ENCODE measurements at places on chromosomes 2 and 18.
A peak's percentile ranks its signal among the peaks of the same experiment; 100 is the strongest.

DNA sequence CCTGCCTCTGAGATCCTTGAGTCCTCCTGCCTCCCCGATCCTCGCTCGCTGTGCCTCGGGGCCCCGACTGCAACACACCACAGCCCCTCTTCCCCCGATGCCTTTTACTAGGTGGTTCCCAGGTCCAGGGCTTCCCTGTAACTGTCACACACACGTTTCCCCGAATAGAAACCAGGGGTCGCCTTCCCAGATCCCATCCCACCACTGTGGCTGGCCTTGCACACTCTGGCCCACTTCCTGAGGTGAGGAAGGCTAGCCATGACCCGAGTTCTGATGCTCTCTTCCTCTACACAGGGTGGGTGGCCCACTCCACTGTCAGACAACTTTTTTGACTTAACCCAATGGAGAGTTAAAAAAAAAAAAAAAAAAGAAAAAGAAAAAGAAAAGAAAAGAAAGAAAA is 139.6 kb upstream of the ASB18 start:
- H3K4me1 ChIP-seq: no peaks in the 10 kb centered on the region
- no peak for DNase-seq
- H3K4me3 ChIP-seq: no peak overlapping the region

DNA sequence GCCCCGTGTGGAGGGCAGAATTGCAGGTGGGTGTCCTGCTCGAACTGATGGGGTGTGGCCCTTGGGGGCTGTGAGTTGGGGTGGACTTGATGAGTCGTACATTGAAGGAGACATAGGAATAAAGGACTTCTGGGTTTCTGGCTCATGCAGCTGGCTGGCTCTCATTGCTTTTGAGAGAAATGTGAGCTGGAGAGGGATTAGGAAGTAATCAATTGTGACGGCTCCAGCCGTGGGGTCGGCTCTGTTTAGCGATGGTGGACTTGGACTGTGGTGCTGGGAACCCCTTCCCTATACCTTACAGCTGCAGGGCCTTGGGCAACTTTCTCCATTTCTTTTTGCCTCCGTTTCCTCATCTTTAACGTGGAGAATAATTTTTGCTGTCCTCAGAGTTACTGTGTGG is 9.2 kb downstream of the IMPA2 start:
- H3K27ac ChIP-seq: no peak overlapping the region
- H3K27me3 ChIP-seq: no peaks in the 10 kb centered on the region
- H3K36me3 ChIP-seq: no peaks in the 10 kb centered on the region
- no peak for DNase-seq
- H3K4me3 ChIP-seq: no peak overlapping the region

- H3K4me1 ChIP-seq: peaks cover 7% of the 10 kb centered on the region
- peak overlapping the region; percentile 88 for H3K4me3 ChIP-seq
- no peaks in the 10 kb centered on the region for H3K27me3 ChIP-seq
- no peaks in the 10 kb centered on the region for H3K36me3 ChIP-seq
These were observed 487 bp downstream of the STARD6 start for GRCh38 chr18:54357082-54357659.

DNA sequence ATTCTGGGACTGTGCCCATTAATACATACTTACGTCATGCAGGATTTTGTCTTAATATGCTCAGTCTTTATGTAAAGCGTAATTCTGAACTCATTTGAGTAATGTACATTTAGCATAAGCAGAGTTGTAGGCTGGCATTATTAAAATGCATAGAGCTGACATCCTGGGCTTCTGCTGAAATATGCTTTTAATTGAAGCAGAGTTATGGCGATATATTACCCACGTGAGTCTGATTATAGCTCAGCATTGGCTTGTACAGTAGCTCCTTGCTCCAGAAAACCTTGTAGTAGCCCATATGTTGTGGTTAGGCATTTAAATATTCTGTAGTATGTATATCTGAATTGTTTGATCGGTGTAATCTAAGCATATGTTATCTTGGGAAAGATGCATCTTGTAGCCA is 233.9 kb downstream of the PTGR3 start:
- no peak overlapping the region for H3K4me3 ChIP-seq
- no peak overlapping the region for H3K27ac ChIP-seq
- no peaks in the 10 kb centered on the region for H3K4me1 ChIP-seq
- no peak for DNase-seq

DNA sequence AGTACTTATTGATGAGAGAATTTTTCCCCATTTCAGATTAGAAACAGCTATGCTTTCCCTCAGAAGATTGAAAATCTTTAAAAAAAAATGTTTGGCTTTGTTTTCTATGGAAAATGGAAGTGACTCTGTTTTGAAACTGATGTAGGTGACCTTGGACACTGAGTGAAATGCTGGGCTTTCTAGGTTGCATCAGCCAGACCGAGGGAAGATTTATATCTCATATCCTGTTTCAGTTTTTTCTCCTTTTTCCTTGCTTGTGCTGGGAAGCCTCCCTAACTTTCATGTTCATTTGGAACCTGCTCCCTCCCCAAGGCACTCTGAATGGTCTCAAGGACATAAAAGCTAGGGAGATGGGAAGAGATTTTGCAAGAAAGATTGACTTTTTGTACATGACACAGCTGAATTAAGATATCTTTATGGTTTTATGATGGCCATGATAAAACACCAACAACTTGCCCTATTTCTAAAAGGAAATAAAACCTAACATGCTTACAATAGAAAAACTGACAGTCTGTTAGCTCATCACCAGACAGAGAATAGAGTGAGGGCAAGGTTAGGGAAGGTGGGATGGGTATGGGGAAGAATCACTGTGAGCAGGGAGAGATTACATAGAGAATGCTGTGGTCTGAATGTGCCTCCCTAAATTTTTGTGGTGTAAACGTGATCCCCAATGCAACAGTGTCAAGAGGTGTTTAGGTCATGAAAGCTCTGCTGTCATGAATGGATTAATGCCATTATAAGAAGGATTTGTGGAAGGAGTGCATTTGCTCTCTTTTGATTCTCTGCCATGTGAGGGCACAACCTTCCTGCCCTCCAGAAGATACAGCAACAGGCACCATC is 249.7 kb downstream of the TPGS2 start:
- no peak for DNase-seq
- H3K36me3 ChIP-seq: no peaks in the 10 kb centered on the region
- H3K27ac ChIP-seq: no peak overlapping the region
- no peaks in the 10 kb centered on the region for H3K4me1 ChIP-seq
- no peaks in the 10 kb centered on the region for H3K27me3 ChIP-seq

DNA sequence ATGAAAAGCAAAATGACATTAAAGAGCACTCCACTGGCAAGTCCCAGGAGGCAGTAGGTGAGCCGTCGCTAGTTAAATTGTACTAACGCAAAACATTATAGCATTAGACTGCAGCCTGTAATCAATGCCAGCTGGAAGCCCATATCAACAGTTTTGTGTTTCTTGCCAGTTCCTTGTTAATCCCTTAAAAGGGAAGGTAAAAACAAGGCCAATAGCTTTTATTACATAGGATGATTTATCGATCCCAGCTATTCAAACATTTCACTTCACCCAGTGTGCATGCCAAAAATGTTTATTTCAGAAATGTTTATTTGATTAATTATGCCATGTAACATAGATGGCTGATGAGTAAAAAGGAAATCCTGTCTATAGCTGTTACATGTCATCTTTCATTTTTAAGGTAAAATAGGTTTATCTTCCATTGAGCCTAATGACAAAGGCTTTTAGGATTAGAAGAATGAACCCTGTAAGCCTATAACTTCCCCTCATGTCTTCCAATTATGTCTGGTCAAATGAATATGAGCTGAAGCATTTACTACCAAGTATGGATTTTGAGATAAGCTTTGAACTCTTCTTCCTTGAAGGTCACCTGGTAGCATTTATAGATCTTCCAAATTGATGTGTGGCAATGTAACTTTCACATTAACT is 591.2 kb downstream of the RNF144A start:
- H3K4me3 ChIP-seq: no peak overlapping the region
- H3K36me3 ChIP-seq: no peaks in the 10 kb centered on the region
- H3K27me3 ChIP-seq: no peaks in the 10 kb centered on the region
- H3K27ac ChIP-seq: no peak overlapping the region
- H3K4me1 ChIP-seq: no peaks in the 10 kb centered on the region

DNA sequence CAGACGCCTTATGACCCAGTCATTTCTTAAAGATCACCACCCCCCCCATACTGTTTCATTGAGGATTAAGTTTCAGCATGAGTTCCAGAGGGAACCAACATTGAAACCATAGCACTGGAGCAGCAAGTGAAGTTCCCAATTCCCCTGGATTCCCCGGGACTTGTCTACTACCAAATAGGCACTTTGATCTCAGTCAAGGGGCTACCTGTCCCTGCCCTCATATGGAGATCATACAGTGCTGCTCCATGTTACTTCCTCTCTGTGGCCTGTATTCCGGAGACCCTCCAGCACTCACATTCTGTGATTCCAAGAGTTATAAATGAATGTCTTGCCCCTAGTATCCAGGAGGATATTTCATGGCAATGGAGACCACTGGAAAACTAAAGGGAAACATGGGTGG is 42.5 kb downstream of the RNF144A start:
- H3K36me3 ChIP-seq: no peaks in the 10 kb centered on the region
- no peak overlapping the region for H3K27ac ChIP-seq
- no peak overlapping the region for H3K4me3 ChIP-seq
- peaks cover 21% of the 10 kb centered on the region for H3K4me1 ChIP-seq
- no peak for DNase-seq

DNA sequence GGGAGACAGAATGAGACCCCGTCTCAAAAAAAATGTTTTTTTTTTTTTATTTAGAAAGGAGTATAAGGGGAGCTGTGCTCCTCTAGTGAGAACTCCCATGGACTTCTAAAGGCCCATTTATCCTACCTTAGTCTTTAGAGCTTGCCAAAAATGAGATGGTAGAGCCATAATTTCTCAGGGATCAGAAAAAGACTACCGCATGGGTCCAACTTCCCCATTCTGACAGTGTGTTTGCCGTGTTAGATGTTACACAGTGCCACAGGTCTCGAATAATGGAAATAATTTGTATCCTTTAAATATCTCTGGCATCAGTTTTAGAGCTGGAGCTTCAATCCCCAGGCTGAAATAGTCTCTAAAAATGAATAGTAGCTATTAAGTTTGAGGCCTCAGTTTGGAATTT is 6.0 kb upstream of the SLC39A10 start:
- H3K27ac ChIP-seq: no peak overlapping the region
- no peaks in the 10 kb centered on the region for H3K27me3 ChIP-seq
- H3K4me3 ChIP-seq: no peak overlapping the region

DNA sequence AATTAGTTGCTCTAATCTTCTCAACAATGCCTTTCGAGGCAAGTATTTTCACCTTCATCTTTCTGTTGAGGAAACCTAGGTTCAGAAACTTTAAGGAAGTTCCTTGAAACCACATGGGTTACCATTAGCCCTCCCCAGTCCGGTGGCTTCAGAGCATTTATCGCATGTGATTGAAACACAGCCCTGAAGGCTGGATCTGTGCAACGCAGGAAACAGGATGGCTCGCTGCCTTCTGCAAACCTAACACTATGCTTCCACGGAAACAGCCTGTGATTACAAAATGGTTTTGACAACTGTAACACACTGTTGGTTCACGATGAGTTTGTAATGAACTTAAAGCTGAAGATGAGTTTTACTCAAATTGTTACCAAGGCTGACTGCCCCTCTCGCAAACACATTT is 68.5 kb downstream of the EPB41L3 start:
- DNase-seq: no peak
- H3K36me3 ChIP-seq: no peaks in the 10 kb centered on the region
- no peaks in the 10 kb centered on the region for H3K27me3 ChIP-seq
- no peak overlapping the region for H3K27ac ChIP-seq
- H3K4me1 ChIP-seq: no peaks in the 10 kb centered on the region

DNA sequence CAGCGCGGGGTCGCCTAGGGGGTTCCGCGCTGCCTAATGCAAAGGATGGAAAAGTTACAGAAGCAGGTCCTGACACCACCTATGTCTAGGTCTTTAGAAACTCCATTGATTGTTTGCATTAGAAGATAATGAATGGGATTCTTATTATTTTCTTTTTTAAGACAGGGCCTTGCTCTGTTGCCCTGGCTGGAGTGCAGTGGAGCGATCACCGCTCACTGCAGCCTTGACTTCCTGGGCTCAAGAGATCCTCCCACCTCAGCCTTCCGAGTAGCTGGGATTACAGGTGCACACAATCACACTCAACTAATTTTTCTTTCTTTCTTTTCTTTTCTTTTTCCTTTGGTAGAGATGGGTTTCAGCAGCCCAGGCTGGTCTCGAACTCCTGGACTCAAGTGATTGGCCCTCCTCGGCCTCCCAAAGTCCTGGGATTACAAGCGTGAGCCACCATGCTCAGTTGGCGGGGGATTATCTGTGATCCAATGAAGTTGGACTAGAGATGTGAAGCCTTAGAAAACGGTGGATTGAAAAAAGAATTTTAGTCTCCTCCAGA is 761 bp upstream of the IDH1 start:
- no peaks in the 10 kb centered on the region for H3K4me1 ChIP-seq
- no peak for DNase-seq
- peak overlapping the region; percentile 62 for H3K27ac ChIP-seq
- H3K36me3 ChIP-seq: no peaks in the 10 kb centered on the region
- no peaks in the 10 kb centered on the region for H3K27me3 ChIP-seq

GRCh38 chr18:45730832-45731575 is 7.0 kb downstream of the SLC14A1 start:
- no peaks in the 10 kb centered on the region for H3K27me3 ChIP-seq
- H3K27ac ChIP-seq: no peak overlapping the region
- H3K4me3 ChIP-seq: no peak overlapping the region
- H3K4me1 ChIP-seq: no peaks in the 10 kb centered on the region
- H3K36me3 ChIP-seq: no peaks in the 10 kb centered on the region

- H3K4me3 ChIP-seq: no peak overlapping the region
- H3K36me3 ChIP-seq: no peaks in the 10 kb centered on the region
- no peaks in the 10 kb centered on the region for H3K27me3 ChIP-seq
- no peaks in the 10 kb centered on the region for H3K4me1 ChIP-seq
- H3K27ac ChIP-seq: no peak overlapping the region
These were observed 110.2 kb downstream of the APOB start for GRCh38 chr2:20933714-20934113.

GRCh38 chr18:42231284-42231683 is 276.2 kb downstream of the PIK3C3 start:
- no peaks in the 10 kb centered on the region for H3K36me3 ChIP-seq
- no peaks in the 10 kb centered on the region for H3K27me3 ChIP-seq
- H3K27ac ChIP-seq: no peak overlapping the region
- H3K4me1 ChIP-seq: no peaks in the 10 kb centered on the region

DNA sequence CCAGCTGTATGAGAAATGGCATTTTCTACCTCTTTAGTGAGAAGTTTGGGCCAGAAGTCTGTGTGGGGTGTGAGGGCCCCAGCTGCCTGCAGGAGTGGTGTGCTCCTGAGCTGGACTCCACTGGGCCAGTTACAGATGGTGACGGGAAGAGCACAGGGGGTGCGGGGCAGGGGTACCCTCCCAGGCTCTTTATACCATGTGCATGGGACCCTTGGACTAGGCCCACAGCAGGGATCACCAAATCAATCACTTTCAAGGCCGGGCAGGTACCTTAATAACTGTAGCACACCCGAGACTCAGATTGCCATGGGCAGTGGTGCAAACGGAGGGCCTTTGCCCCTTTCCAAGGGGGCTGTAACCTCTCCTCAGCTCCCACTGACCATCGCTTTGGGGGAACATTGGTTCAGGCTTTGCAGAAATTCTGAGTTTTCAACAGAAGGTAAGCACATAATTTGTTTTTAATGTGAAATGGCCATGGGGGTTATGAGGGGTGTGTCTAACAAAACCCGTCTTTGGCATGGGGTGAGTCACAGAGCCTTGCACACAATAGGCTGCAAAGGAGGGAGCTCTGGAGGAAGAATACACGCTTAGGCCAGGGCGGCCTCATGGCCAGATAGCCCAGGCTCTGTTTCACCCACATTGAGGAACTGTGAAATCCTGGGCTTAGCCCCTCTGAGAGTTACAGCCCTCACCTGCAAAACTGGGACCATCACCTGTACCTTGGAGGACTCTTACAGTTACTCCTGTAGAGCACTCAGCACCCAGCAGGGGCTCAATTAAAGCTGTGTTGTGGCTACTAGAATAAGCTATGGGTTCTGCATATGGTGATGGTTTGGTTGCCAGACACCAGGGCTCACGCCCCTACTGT is 141.0 kb upstream of the BCL2L11 start:
- no peaks in the 10 kb centered on the region for H3K36me3 ChIP-seq
- H3K27me3 ChIP-seq: no peaks in the 10 kb centered on the region
- H3K4me1 ChIP-seq: no peaks in the 10 kb centered on the region
- no peak overlapping the region for H3K4me3 ChIP-seq
- no peak overlapping the region for H3K27ac ChIP-seq

Data from naive thymus-derived CD4-positive, alpha-beta T cell (primary cell).